Cerebellar cortex (tissue), 1 donor: ENCODE measurements at places on chromosomes 7 and 10.
A peak's percentile ranks its signal among the peaks of the same experiment; 100 is the strongest.

DNA sequence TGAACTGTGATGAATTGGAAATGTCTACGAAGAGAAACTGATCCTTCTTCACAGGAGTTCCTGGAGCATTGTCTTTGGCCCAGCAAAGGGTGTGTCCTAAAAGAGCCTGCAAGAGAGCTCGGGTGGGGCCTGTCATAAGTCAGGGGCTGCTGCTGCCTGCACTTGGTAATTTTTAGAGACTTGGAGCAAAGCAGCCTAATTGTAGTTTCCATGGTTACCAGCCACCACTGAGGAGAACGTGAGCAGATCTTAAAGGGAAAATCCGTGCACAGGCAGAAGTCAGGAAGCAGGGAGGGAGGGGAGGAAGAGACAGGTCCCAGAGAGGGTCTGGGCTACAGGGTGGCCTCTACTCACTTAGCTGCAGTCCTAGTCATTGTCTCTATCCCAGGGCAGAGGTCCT lies 463.6 kb downstream of the PLXNA4 start:
- no peak for DNase-seq

GRCh38 chr10:110851020-110851612 lies 20.6 kb upstream of the PDCD4 start:
- no peak for DNase-seq

GRCh38 chr7:69232445-69233376 lies 365.6 kb upstream of the AUTS2 start:
- DNase-seq, result no peak

GRCh38 chr10:79243181-79244067 lies 103.8 kb upstream of the PPIF start:
- DNase-seq, result peak; percentile 68

GRCh38 chr7:3128857-3129490 lies 85.3 kb upstream of the CARD11 start:
- no peak for DNase-seq

GRCh38 chr10:95542761-95543160 lies 18.4 kb downstream of the SORBS1 start:
- no peak for DNase-seq

- no peak for DNase-seq
These were observed 351.1 kb upstream of the KLF6 start for GRCh38 chr10:4136121-4136520.

GRCh38 chr7:123727071-123727837 lies 21.5 kb downstream of the WASL start:
- no peak for DNase-seq

DNA sequence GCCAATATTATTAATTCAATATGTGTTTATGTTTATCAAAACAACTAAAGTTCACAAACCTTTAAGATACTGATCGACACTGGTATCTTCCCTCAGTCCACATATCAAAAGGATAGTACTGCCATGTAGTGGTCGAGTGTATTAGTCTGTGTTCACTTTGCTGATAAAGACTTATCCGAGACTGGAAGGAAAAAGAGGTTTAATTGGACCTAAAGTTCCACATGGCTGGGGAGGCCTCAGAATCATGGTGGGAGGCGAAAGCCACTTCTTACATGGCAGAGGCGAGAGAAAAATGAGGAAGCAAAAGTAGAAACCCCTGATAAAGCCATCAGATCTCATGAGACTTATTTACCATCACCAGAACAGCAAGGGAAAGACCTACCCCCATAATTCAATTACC lies 325.4 kb upstream of the PHF14 start:
- no peak for DNase-seq

- no peak for DNase-seq
These were observed 245.9 kb upstream of the HGF start for GRCh38 chr7:82015751-82016150.

DNA sequence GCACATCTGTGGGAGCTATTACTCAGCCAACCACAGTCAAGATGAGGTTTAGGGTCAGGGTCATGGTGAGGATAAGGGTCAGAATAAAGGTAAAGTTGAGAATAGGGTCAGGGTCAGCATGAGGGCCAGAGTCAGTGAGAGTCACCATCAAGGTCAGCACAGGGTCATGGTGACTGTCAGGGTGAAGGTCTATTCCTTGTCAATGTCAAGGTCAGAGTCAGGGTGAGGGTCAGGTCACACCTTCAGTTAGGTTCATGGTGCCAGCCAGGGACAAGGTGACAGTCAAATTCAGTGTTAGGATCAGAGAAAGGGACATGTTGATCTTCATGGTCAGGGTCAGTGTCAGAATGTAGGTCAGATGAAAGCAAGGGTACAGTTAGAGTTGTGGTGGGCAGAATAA lies 14.1 kb downstream of the MRPS24 start:
- no peak for DNase-seq

DNA sequence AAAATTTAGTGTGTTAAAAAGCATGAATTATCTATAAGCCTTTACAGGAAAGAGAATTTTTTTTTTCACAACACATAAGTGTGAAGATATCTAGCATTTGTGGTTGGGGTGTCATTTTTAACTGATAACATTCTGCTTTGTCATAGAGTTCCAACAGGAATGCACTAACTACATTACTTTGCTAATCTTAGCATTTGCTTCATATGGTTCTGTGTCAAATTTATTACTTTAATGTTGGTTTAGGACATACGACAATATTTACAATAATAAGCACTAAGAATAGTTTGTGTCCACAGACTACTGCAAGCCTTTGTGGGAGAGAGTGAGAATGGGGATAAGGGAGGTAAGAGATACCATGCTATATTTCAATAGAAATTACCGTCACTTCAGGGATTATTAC lies 40.6 kb upstream of the MAGI2 start:
- no peak for DNase-seq

- no peak for DNase-seq
These were observed 173.3 kb upstream of the ZNF804B start for GRCh38 chr7:88586219-88586618.

DNA sequence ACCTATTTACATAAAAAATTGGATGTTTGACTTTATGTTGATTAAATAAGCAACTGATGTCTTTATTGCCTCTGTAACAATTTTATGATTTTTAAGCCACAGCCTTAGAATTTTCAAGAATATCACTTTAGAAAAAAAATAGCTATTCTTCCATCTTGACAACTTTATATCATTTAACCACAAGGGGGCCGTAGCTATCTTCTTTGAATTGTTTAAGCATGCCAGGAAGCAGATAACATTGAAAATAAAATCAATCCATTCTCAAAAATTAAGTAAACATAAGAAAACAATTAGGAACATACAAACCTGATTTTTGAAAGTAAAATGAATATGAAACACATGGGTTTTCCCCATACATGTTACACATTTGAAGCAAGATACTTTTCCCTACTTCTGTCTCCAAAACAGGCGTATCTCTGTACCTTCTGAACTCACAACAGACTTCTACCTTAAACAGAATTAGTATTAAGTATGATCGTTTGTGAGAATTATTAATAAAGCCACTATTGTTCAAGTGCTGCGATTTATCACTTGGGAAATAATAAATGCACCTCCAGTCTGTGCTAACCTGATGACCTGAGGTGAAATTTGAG lies 209.0 kb downstream of the CACNA2D1 start:
- peak; percentile 71 for DNase-seq

GRCh38 chr7:151905353-151905752 lies 28.4 kb upstream of the PRKAG2 start:
- DNase-seq, result no peak

- no peak for DNase-seq
These were observed 107.0 kb upstream of the CELF2 start for GRCh38 chr10:10910634-10911033.
